ENCODE measurements at places on chromosomes 16 and 17.

GRCh38 chr17:46772475-46773220 lies 45.8 kb downstream of the WNT3 start:
- DNase-seq: no peak

DNA sequence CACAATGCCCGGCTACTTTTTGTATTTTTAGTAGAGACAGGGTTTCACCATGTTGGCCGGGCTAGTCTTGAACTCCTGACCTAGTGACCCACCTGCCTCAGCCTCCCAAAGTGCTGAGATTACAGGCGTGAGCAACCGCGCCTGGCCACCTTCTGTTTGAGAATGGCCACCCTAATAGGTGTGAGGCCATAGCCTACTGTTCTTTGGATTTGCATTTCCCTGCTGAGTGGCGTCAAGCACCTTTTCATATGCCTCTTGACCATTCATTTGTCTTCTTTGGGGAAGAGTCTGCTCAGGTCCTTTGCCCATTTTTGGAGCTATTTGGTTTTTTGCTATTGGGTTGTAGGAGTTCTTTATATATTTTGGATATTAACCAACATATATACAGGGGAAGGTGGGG lies 276.7 kb downstream of the PARN start:
- DNase-seq: no peak

- DNase-seq: no peak
These were observed 29.8 kb upstream of the C1QL1 start for GRCh38 chr17:44997733-44998520.

- no peak for DNase-seq
These were observed 75.9 kb downstream of the HS3ST3A1 start for GRCh38 chr17:13525876-13526275.

GRCh38 chr17:31499771-31500554 lies 108.5 kb downstream of the RAB11FIP4 start:
- no peak for DNase-seq

GRCh38 chr17:1673041-1673785 lies 11.5 kb downstream of the PRPF8 start:
- no peak for DNase-seq

DNA sequence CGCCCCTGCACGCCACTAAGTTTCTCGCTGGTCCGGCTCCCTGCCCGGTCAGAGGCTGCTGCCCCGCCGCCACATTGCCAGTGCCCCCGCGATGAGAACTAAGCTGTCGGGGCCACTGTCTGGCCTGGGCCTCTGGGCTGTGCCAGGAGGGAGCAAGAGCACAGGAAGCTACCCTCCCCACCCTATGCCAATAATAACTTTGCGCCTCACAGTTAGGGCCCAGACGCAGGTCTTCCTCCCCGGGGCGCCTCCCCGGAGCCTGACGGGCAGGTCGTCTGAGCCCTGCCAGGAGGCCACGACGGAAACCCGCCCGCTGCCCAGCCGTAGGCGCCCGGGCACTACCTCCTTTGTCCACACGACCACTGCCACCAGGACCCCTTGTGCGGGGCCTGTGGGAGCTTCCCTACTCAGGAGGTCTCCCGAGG lies 1.5 kb downstream of the ZFPM1 start:
- DNase-seq: peak; percentile 30

Measured in stimulated activated CD4-positive, alpha-beta T cell treated with anti-CD3 and anti-CD28 coated beads, Interleukin-12 subunit alpha, Interleukin-12 subunit beta, amount 100 ng/mL, for 48 hours (primary cell).